ENCODE measurements at places on chromosomes 1 and 21.

DNA sequence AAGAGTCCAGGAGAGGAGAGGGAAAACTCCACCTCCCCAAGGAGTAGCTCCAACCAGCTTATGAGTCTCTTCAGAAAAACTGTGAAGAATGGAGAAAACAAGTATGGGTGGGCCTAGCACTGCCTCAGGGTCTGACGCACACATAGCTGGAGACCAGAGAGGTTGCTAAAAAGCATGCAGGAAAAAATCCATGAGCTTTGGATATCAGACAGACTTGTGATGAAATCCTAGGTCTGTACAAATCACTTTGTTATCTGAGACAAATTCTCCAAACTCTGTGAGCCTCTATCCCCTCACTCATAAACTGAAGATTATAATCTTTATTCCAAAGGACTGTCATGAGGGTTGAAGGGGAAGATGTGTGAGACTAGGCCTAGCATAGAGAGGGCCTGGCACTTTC, 141.5 kb upstream of the FGGY start:
- H3K27me3 ChIP-seq, result peaks cover 4% of the 10 kb centered on the region
- H3K27ac ChIP-seq, result peak overlapping the region; percentile 52
- no peak overlapping the region for H3K4me3 ChIP-seq
- H3K36me3 ChIP-seq, result peaks cover 10% of the 10 kb centered on the region
- H3K4me1 ChIP-seq, result peaks cover 53% of the 10 kb centered on the region

- H3K36me3 ChIP-seq, result peaks cover 5% of the 10 kb centered on the region
- H3K27ac ChIP-seq, result no peak overlapping the region
Measured at GRCh38 chr21:43969115-43969444, 43.0 kb upstream of the TRAPPC10 start.

DNA sequence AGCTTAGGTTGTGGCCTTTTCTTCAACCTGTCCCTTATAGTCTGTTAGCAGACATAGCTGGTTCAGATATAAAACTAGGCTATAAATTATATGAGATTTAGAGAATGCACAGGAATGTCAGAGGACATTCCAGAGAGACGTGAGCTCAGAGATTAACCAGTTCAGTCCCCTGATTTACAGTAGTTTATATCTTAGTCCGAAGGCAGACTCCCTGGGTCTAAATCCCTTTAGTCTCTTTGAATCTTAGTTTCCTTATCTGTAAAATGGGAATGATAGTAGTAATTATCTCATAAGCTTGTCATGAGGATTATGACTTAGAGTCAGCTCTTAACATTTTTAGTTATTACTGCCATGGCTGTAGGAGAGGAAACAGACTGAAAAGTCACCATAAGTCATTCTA, 45.5 kb upstream of the PLXNA2 start:
- no peak for DNase-seq
- no peak overlapping the region for H3K27ac ChIP-seq
- H3K4me1 ChIP-seq, result peaks cover 13% of the 10 kb centered on the region
- H3K36me3 ChIP-seq, result no peaks in the 10 kb centered on the region
- peaks cover 8% of the 10 kb centered on the region for H3K27me3 ChIP-seq

GRCh38 chr1:81948495-81948894, 147.8 kb downstream of the ADGRL2 start:
- H3K27me3 ChIP-seq, result no peaks in the 10 kb centered on the region
- H3K36me3 ChIP-seq, result peaks cover 68% of the 10 kb centered on the region
- peak overlapping the region; percentile 23 for H3K27ac ChIP-seq
- no peak overlapping the region for H3K4me3 ChIP-seq

DNA sequence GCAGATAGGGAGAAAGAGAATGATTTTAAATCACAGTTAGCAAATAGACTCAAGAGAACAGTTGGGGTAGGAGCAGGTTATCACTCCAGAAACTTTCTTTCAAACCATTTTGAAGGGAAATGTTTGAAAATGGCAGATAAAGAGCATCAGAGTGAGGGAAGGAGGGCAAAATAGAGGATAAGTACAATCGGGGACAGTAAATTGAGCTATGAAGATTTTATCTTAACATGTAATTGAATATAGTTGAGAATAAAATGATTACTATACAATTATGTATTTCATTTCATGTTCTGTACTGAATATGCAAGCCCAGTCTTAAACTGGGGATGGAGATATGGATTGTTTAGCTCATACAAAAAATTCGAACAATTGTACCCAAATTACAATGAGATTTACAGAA, 54.0 kb downstream of the MAP10 start:
- H3K27ac ChIP-seq, result peak overlapping the region; percentile 11
- H3K4me1 ChIP-seq, result peaks cover 15% of the 10 kb centered on the region
- H3K27me3 ChIP-seq, result peaks cover 8% of the 10 kb centered on the region
